ENCODE measurements at places on chromosomes 11 and 22.

GRCh38 chr22:44670220-44670988, 31.6 kb upstream of the PRR5 start:
- DNase-seq, result no peak

GRCh38 chr11:13713982-13714381, 45.5 kb downstream of the FAR1 start:
- no peak for DNase-seq

DNA sequence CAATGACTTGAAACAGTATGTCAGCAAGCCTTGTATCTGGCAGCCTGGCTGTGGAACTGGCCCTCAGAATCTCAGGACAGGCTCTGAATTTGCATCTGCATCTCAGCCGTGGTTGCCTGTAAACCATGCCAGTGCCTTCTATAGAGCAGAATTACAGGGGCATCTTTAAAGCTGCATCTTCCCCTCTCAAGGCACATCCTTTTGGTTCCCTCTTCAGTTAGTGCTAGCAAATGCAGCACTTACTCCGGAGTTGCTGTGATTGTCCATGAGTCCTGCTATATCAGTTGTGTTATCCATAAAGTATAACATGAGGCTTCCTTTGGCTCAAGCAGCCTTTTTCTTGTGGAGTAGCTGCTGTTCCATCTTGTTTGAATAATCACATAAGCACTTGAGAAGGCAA, 53.9 kb upstream of the PARVG start:
- DNase-seq, result no peak

- no peak for DNase-seq
Measured at GRCh38 chr11:26090651-26091050, 241.3 kb upstream of the ANO3 start.

GRCh38 chr22:44214187-44214586, 33.5 kb downstream of the PARVG start:
- DNase-seq, result no peak

DNA sequence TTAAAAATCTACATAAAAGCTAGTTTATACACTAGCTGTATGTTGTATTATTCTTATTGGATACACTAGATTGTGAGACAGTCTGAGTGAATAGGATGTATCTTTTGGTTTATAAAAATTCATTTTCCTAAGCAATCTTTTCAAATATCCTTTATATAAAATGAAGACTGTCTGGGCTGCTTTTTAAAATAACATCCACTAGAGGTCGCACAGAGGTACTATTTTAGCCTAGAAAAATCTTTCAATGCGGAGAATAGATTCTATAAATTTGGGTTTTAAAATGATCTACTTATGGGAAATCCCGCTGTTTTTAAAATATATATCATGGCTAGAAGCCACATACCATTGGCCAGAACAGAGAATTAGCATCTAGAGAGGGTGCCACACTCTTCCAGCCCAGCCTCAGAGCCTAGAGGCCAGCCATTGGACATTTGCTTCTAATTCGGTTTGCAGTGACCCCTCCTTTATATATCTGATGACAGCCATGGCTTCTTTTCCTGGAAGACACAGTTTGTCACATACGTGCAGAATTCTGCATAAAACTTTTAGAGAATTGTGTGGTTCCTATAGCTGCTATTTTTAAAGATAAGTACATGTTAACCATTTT, 7.3 kb downstream of the C11orf97 start:
- DNase-seq, result no peak

DNA sequence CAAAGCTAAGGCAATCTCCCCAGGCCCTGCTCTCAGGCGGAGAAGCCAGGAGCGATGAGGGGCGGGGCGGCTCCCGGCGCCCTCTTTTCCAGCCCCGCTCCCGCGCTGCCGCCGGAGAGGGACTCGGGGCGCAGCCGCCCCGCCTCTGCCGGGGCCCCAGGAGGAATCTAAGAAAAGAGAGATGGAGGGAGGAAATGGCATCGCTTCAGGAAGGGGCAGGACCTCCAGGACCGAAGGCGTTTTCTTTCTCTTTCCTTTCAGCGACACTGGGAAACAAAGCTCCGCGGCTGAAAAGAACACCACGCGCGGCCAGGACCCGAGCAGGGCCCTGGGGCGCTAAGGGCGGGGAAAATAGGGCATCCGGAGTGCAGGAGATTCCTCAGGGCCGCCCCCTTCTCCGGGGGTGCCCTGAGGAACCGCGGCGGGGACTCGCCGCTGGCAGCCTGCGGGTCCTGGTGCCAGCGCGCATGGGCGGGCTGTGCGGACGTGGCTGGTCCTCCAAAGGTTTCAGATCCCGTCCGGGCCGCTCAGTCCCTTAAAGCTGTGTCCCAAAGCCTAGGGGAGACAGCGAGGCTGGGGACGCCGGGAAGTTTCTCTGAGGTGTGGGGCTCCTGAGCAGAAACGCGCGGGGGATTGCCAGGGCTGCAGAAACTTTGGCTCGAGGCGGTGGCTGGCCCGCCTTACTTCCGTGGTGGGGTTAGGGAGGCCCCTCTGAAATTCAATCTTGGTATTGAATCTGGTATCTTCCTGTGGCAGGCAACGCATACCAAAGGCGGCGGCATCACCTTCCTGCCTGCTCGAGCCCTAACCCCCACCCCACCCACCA, 2.8 kb upstream of the BSX start:
- peak; percentile 24 for DNase-seq

- no peak for DNase-seq
Measured at GRCh38 chr11:45806072-45806933, 1.4 kb downstream of the SLC35C1 start.

DNA sequence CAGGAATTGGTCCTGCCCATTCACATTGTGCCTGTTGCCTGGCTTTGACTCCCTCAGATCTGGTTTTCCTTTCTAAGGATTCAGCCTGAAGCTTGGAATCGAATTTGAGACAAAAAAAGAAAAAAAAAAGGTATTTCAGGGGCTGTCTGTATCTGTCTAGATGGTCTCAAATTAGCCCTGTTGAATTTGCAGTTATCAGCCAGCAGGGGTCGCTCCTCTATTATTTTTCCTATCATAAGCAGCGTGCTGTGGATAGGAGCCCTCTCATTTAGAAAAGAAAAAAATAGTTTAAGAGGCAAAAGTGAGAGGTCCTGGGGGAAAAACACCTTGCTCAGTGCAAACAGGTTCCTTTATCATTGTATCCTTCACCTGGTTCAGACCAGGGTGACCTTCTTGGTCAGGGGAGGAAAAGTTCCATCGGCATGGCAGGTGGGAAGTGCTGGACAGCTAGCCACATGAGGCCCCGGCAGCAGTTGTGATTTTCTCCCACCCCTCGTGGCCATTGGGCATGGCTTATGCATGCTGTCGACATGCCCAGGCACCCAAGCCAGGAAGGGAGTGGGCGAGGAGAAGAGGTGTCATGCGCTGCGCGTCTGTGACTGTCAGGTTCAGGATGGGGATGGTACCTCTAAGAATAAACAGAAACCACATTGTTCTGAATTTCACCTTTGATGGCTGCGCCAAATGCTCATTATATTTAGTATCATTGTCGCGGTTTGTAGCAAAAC, 13.1 kb downstream of the OR5AK2 start:
- DNase-seq, result no peak

GRCh38 chr11:68037411-68038225, 1.2 kb upstream of the TCIRG1 start:
- no peak for DNase-seq
